Activated CD4-positive, alpha-beta T cell treated with anti-CD3 and anti-CD28 coated beads, Interleukin-2, amount 10 ng/mL, durations not matched to agents 24 days and 14 days (primary cell): ENCODE measurements at places on chromosomes 2 and 18.
A peak's percentile ranks its signal among the peaks of the same experiment; 100 is the strongest.

- no peak overlapping the region for H3K27ac ChIP-seq
- H3K4me3 ChIP-seq, result no peak overlapping the region
- no peak for DNase-seq
- peaks cover 25% of the 10 kb centered on the region for H3K36me3 ChIP-seq
- H3K4me1 ChIP-seq, result peaks cover 23% of the 10 kb centered on the region
Measured at GRCh38 chr2:239245872-239246721, 154.7 kb downstream of the HDAC4 start.

DNA sequence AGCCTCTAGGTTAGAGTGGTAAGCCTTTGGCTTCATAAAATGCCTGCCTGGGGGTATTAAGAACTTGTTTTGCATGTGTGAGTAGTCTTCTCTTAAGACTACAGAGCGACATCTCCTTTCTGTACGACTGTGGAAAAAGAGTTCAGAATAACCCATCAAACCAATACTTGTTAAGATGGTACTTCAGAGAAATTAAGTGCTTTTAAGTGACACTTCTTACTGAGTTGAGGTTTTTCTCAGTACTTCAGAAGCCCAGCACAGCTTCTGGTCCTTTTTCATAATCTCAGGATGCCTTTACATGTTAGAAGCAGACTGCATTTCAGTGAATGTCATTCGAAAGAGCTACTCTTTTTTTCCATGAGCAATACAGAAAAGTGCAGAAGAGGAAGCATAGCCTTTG, 10.8 kb downstream of the XRCC5 start:
- no peaks in the 10 kb centered on the region for H3K27me3 ChIP-seq
- peaks cover 80% of the 10 kb centered on the region for H3K36me3 ChIP-seq
- H3K4me3 ChIP-seq, result peak overlapping the region; percentile 68
- peak; percentile 75 for DNase-seq
- peaks cover 69% of the 10 kb centered on the region for H3K4me1 ChIP-seq

DNA sequence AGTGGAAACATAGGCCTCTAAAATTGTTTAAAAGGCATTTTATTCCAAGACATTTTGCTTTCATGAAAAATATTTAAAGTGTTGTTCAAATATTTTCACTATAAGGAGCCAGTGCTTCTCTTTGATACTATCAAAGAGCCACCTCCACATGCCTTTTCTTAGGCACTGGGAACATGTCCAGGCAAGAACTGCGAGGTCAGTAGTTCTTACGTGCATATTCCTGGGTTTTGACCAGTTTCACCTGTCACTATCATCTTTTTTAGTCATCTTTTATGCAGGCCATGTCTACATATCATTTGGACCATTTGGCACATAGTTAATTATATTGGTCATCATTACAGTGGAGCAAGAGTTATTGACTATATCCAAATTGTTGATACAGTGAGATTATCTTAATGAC, 195.3 kb downstream of the CCDC85A start:
- H3K36me3 ChIP-seq, result no peaks in the 10 kb centered on the region
- no peaks in the 10 kb centered on the region for H3K27me3 ChIP-seq
- no peak overlapping the region for H3K4me3 ChIP-seq

- H3K27ac ChIP-seq, result no peak overlapping the region
- no peak for DNase-seq
- no peak overlapping the region for H3K4me3 ChIP-seq
- no peaks in the 10 kb centered on the region for H3K4me1 ChIP-seq
Measured at GRCh38 chr2:189008555-189009262, 34.5 kb downstream of the COL3A1 start.

- peaks cover 27% of the 10 kb centered on the region for H3K36me3 ChIP-seq
- no peak overlapping the region for H3K27ac ChIP-seq
- H3K4me3 ChIP-seq, result no peak overlapping the region
- peaks cover 16% of the 10 kb centered on the region for H3K4me1 ChIP-seq
Measured at GRCh38 chr2:200399046-200399445, 92.6 kb downstream of the SPATS2L start.

- no peaks in the 10 kb centered on the region for H3K27me3 ChIP-seq
- peaks cover 38% of the 10 kb centered on the region for H3K36me3 ChIP-seq
- H3K27ac ChIP-seq, result peak overlapping the region; percentile 96
- peak overlapping the region; percentile 99 for H3K4me3 ChIP-seq
Measured at GRCh38 chr2:70992945-70993853, 1.5 kb downstream of the TEX261 start.

DNA sequence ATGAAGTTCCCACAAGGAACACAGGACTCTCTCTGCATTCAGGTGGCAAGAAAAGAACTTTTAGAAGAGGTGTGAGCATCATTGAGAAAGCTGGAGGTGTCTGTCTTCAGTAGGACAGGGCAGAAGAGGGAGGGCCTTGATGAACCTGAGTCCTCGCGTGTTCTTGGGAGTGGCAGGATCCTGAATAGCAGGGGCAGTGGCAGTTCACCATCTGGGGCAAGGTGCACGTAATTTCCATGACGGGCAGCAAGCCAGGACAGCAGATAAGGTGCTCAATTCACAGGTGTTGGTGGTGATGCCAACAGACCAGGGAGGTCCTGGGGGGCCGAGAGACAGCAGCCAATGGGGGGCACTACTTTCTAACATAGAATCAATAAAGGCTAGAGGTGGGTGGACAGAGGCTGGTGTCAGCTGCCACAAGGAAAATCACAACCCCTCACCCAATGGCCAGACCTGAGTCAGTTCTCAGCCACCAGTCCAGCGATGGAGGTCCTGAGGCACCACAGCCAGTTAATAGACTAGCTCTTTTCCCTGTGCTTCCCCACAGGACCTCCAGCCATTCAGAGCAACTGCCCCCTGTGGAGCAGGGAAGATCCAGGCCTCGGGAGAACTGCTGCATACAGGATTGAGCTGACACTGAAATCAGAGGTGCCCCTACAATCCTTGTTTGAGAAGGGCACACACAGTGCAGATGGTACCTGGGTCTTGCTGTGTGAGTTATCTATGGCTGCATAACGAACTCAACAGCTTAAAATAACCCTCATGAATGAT, 10.9 kb upstream of the HDAC4 start:
- peaks cover 28% of the 10 kb centered on the region for H3K27me3 ChIP-seq
- DNase-seq, result no peak
- H3K27ac ChIP-seq, result no peak overlapping the region
- H3K4me3 ChIP-seq, result no peak overlapping the region

DNA sequence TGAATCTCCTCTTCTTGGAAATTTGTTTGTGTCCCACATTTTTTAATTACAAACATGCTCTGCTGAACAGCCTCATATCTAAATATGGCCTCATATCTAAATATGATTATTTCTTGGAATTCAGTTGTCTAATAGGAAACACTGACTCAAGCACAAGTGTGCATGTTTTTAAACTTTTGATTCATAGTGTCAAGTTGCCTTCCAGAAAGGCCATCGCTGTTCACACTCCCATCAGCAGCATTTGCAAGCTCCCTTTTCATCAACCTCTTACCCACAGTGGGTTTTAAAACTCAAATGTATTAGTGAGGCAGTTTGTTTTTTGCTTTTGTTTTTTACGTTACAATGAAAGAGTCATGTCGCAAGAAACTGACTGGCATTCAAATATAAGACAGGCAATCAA, 65.2 kb upstream of the SMAD2 start:
- H3K27me3 ChIP-seq, result peaks cover 7% of the 10 kb centered on the region
- no peaks in the 10 kb centered on the region for H3K36me3 ChIP-seq
- H3K4me1 ChIP-seq, result no peaks in the 10 kb centered on the region
- DNase-seq, result no peak

- no peaks in the 10 kb centered on the region for H3K27me3 ChIP-seq
- peaks cover 23% of the 10 kb centered on the region for H3K36me3 ChIP-seq
- H3K4me3 ChIP-seq, result no peak overlapping the region
- DNase-seq, result no peak
Measured at GRCh38 chr2:197575987-197576386, 60.1 kb downstream of the MOB4 start.

DNA sequence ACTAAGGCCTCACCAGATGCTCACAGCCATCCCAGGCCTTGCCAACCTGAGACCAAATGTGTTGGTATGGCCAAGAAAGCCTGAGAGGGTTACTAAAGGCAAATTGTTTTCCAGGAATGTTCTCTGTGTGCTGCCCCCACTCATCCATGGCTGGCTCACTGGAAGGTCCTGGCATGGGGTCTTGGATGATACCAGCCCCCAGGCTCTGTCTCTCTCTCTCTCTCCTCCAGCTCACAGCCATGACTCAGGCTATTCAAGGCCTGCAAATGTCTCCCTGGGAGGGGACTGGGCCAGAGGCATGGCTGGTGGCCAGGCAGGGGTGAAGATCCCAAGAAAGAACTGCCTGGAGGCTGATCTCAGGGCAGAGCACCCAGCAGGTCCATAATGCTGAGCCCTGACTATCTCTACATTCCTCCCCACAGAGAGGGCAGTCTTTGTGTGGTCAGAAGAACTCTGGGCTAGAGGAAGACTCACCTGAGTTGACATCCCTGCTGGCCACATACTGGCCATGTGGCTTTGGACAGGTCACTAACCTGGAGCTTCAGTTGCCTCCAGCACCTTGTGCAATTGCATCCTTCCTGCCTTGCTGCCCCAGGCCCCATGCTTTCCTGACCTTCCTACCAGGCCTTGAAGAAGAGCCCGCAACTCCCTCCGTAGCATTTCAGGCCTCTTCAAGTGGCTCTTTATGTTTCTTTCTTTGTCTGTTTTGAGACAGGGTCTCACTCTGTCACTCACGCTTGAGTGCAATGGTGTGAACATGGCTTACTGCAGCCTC, 150.4 kb downstream of the ZFP36L2 start:
- H3K27me3 ChIP-seq, result no peaks in the 10 kb centered on the region
- H3K27ac ChIP-seq, result no peak overlapping the region
- no peak for DNase-seq
- no peak overlapping the region for H3K4me3 ChIP-seq

DNA sequence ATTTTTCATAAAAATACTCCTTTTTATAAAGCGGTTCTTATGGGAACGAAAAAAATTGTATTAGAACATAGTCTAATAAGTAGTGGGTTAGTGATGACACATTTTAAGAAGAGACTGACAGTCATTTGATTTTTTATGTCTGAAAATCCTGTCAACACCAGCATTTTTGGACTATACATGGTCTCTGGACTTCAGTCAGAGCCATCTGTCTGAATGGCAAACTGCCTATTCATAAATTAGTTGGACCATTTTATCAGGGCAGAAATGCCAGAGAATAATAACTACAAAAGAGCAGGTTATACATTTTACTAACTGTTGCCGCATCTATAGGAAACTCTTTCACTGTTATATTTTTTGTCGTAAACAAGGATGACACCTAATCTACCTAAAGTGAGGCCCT, 437.6 kb downstream of the ZNF804A start:
- DNase-seq, result no peak
- H3K4me3 ChIP-seq, result no peak overlapping the region
- H3K36me3 ChIP-seq, result no peaks in the 10 kb centered on the region
- H3K4me1 ChIP-seq, result no peaks in the 10 kb centered on the region
- no peak overlapping the region for H3K27ac ChIP-seq

GRCh38 chr2:42756150-42756775, 7.7 kb downstream of the OXER1 start:
- peaks cover 4% of the 10 kb centered on the region for H3K4me1 ChIP-seq
- H3K27me3 ChIP-seq, result no peaks in the 10 kb centered on the region
- no peaks in the 10 kb centered on the region for H3K36me3 ChIP-seq

GRCh38 chr2:61585383-61585782, 47.2 kb upstream of the XPO1 start:
- H3K36me3 ChIP-seq, result no peaks in the 10 kb centered on the region
- no peak overlapping the region for H3K4me3 ChIP-seq
- no peak overlapping the region for H3K27ac ChIP-seq
- no peaks in the 10 kb centered on the region for H3K4me1 ChIP-seq

GRCh38 chr2:41033127-41033526, 581.2 kb upstream of the SLC8A1 start:
- H3K4me1 ChIP-seq, result no peaks in the 10 kb centered on the region
- no peak for DNase-seq
- no peaks in the 10 kb centered on the region for H3K36me3 ChIP-seq
- no peak overlapping the region for H3K27ac ChIP-seq
- no peaks in the 10 kb centered on the region for H3K27me3 ChIP-seq
- no peak overlapping the region for H3K4me3 ChIP-seq

DNA sequence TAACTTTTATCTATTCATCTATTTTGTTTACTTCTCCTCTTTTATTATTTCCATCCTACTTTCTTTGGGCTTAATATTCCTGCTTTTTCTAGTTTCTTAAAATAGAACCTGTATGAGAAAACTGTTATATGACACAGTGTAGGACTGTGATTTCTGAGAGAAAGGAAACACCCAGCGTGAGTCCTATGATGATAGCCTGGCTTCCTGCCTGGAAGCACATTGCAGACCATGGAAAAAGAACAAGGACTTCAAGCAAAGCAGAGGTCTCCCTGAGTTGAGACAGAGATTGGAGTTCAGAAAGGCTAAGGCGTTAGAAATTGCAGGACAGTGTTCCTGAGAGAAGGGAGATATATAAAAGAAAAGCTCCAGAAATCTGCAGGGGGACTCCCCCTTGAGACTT, 7.8 kb downstream of the RBM44 start:
- no peaks in the 10 kb centered on the region for H3K36me3 ChIP-seq
- peaks cover 25% of the 10 kb centered on the region for H3K27me3 ChIP-seq
- H3K4me3 ChIP-seq, result no peak overlapping the region
- no peak overlapping the region for H3K27ac ChIP-seq
- no peak for DNase-seq
- H3K4me1 ChIP-seq, result no peaks in the 10 kb centered on the region

DNA sequence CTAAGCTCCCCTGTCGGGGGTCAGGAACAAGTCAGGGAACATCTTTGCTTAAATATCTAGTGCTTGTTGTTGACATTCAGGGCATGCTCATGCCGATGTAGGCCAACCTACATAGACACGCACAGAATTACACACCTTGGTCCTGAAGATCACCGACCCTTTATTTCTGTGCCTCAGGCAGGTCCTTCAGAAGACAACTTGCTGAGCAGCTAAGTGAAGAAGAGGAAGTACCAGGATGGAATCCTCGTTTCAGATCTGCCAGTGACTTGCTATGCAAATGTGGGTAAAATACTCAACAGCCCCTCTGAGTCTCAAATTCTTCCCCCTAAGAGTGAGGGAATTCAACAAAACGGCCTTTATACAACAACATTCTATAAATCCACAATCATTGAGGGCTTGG, 494.7 kb downstream of the BCL11A start:
- no peak for DNase-seq
- no peaks in the 10 kb centered on the region for H3K36me3 ChIP-seq
- H3K27me3 ChIP-seq, result no peaks in the 10 kb centered on the region
- H3K4me1 ChIP-seq, result no peaks in the 10 kb centered on the region

- H3K27ac ChIP-seq, result no peak overlapping the region
- H3K4me1 ChIP-seq, result no peaks in the 10 kb centered on the region
- no peak for DNase-seq
- no peaks in the 10 kb centered on the region for H3K36me3 ChIP-seq
- peaks cover 1% of the 10 kb centered on the region for H3K27me3 ChIP-seq
Measured at GRCh38 chr18:75141166-75141565, 67.8 kb downstream of the PTGR3 start.

GRCh38 chr2:217160103-217160743, 300.4 kb upstream of the TNP1 start:
- H3K27me3 ChIP-seq, result no peaks in the 10 kb centered on the region
- no peaks in the 10 kb centered on the region for H3K36me3 ChIP-seq
- H3K4me3 ChIP-seq, result no peak overlapping the region
- H3K4me1 ChIP-seq, result peaks cover 24% of the 10 kb centered on the region
- no peak overlapping the region for H3K27ac ChIP-seq
